ENCODE measurements at places on chromosomes 4 and X.

GRCh38 chr4:18815081-18815778 is 793.7 kb upstream of the LCORL start:
- DNase-seq, result no peak

GRCh38 chr4:56128213-56128612 is 179.5 kb downstream of the CEP135 start:
- no peak for DNase-seq

DNA sequence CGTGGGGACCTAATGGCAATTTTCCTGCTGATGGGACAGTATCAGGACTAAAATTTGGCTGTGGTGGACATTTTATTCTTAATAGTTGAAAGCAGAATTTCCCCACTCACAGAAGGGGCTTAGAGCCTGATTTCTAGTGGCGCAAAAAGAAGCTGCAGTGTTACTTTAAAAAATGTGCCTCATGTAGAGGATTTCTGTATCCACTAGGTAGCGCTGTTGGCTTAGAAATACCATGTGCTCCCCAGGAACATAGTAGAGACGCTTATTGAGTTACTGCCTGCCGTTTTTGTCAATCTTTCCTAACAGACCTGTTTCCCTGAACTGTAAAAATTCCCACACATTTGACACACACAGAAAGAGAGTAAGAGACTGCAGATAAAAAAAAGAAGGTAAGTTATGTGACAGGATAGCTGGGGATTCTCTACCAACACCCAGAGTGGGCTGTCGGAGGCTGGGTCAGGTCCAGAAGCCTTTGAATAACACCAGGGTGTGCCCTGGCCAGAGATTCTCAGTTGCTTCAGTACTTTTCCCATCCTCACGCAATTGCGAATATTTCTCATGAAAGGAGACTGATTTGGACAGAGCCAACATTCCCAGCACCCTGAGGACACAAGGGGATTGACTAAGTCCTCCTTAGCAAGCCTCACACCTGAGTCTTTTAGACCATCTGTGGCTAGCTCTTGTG is 88.4 kb downstream of the ZXDA start:
- DNase-seq, result peak; percentile 10

DNA sequence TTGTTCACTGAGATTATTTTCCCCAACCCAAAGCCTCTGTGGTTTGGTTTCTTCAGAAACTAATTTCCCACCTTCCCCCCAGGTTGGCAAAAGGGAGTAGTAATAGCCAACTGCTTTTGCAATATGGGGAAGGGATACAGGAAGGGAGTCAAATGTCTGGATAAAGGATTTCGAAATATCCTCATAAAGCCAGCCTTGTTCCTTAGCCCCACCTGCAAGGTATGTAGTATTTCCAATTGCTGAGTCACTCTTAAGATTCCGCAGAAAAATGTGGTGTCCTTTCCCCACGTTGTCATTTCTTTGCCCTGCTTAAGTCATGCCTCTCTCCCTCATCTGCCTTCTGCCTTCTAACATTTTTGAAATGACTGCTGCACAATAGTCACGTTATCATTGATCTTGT is 138.8 kb upstream of the DCAF8L1 start:
- peak; percentile 32 for DNase-seq

GRCh38 chr4:146486565-146486964 is 35.2 kb downstream of the SLC10A7 start:
- no peak for DNase-seq

- no peak for DNase-seq
Measured at GRCh38 chrX:153578889-153579288, 20.1 kb downstream of the CCNQ start.
